Right ventricle myocardium inferior (tissue), 1 donor: ENCODE measurements at places on chromosomes 2 and 18.

GRCh38 chr2:226799976-226800940, 638 bp upstream of the IRS1 start:
- DNase-seq = peak; percentile 73

GRCh38 chr2:10079266-10079869, 843 bp downstream of the CYS1 start:
- peak; percentile 78 for DNase-seq

DNA sequence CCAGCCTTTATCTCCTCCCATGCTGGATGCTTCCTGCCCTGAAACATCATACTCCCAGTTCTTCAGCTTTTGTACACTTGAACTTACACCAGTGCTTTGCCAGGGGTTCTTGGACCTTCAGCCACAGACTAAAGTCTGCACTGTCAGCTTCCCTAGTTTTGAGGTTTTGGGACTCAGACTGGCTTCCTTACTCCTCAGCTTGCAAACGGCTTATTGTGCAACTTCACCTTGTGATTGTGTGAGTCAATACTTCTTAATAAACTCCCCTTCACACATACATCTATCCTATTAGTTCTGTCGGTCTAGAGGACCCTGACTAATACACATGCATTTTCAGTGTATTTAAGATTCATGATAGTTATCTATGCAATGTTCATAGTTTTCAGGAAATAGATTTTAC, 35.8 kb upstream of the ZNF804A start:
- peak; percentile 26 for DNase-seq

DNA sequence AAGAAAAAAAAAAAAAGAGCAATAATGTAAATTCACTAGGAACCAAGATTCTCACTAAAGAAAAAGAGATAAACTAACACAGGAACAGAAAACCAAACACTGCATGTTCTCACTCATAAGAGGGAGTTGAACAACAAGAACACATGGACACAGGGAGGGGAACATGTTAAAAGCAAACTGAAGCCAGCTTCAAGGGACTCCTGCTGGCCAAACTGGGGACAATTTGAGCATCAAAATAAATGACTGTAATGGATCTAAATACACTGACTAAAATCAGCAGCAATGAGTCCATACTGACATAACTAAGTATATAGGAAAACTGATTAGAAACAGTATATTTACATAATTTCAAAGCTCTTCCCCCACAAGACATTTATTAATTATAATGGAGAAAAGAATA, 73.0 kb downstream of the FARSB start:
- DNase-seq = no peak

DNA sequence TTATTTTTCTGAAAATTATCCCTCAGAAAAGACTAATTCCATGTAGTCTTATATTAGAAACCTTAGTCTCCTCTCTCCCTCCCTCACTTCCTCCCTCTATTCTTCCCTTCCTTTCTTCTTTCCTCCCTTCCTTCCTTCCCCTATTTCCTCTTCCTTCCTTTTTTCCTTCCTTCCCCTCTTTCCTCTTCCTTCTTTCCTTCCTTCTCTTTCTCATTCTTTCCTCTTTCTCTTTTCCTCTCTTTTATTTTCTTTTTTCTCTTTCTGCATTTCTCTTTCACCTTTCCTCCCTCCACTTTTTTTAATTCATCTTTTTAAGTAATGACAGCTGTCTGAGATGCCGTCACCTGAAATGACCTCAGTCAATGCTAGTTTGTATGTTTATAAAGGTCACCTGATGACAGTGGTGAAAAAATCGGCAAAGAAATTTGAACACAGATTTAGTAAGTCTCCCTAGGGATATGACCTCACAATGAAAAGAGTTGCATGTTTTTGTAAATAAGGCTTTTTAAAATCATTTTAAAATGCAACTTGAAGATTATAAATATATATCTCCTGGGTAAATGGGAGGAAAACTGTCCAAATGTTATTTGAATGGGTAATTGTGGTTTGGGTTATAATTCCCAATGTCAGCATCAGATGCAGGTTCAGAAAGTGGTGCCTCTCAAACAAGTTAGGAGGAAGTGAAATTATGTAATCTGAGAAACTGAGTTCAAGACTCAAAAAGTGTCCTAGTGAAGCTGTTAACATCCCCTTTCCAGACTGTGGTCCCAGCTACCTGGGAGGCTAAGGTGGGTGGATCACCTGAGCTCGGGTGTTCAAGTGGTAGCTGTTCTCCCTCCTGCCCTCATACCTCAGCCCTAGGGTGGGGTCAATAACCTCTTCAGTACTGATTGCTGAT, 90.3 kb upstream of the ST3GAL5 start:
- no peak for DNase-seq

DNA sequence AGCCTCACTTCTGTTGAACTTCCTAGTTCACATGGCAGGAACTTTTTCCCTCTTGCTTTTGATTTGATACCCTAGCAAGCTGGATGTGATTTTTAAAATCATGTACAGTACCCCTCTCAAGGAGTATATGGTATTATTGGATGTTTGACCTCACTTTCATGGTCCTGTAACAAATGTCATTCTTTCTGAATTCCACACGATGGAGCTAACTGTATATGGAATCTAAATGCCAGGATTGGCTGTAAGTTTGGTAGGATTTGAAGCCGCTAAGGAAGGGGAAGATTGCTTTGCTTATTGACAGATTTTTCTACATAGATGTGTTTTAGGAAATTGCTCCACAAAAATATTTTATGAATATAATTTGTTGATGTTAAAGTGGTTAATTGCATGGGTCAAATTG, 18.3 kb downstream of the MAIP1 start:
- DNase-seq = no peak
